Suprapubic skin (tissue), 4 donors: ENCODE measurements at places on chromosomes 4 and X. TPM values are rescaled to one million over a fixed set of nuclear protein-coding genes. Genes with fewer than 3 reads are reported as not detected.
A peak's percentile ranks its signal among the peaks of the same experiment; 100 is the strongest.

The CT83 gene
- not detected for total RNA-seq

The FOXO4 gene
- total RNA-seq: 36.8 TPM

The RENBP gene
- 6.0 TPM for total RNA-seq

The CT45A8 gene
- not detected for total RNA-seq

The MMAA gene
- total RNA-seq: 7.1 TPM

The GAGE2A gene
- total RNA-seq: not detected

The NFKB1 gene
- 41.5 TPM for total RNA-seq

The ATP5ME gene
- 60.2 TPM for total RNA-seq

The DCAF12L1 gene
- not detected for total RNA-seq

The HERC3 gene
- total RNA-seq: 51.9 TPM

The TCEAL7 gene
- total RNA-seq: 1.7 TPM

- no peak overlapping the region for H3K4me3 ChIP-seq
- no peak for DNase-seq
- no peak overlapping the region for H3K27ac ChIP-seq
- H3K4me1 ChIP-seq: no peaks in the 10 kb centered on the region
- H3K27me3 ChIP-seq: no peaks in the 10 kb centered on the region
Measured at GRCh38 chrX:150642423-150642822, 50.8 kb upstream of the MTMR1 start.

DNA sequence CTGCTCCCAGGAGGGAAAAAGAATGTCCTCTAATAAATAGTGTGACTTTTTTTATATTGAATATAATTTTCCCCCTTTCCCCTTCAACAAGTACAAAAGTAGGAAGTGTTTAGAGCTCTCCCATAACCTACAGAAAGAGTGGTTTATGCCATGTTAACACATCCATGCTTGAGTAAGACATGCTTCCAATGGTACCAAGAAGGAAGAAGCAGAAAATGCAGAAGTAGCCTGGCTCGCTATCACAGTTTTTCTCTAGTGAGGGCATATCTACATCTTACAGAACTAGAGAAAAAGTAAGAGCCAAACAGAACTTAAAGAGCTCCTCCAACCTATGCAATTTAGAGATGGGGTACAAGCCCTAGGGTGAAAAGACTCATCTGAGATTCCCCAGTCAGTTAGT lies 82.5 kb downstream of the ARHGEF9 start:
- no peak overlapping the region for H3K27ac ChIP-seq
- no peak overlapping the region for H3K4me3 ChIP-seq
- peaks cover 29% of the 10 kb centered on the region for H3K36me3 ChIP-seq
- no peaks in the 10 kb centered on the region for H3K4me1 ChIP-seq
- no peak for DNase-seq
- H3K27me3 ChIP-seq: no peaks in the 10 kb centered on the region

DNA sequence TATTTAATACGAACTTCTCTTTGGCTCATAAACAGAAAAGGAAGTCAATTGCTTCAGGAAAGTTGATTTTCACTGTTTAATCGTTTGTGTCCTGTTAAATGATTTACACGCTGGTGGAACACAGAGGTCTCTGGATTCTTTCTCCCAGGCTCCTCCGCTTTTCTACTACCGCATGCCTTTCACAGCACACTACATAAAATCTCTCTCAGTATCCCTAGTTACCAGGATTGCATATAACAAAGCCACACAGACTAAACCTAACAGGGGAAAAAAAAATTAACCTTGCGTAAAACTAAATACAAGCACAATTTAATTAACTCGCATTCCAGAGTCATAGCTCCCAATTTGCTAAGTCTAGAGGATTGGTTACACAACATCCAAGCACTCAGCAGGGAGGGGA lies 133.9 kb downstream of the CORIN start:
- H3K27ac ChIP-seq: no peak overlapping the region
- no peaks in the 10 kb centered on the region for H3K36me3 ChIP-seq
- H3K4me3 ChIP-seq: no peak overlapping the region
- H3K4me1 ChIP-seq: peaks cover 6% of the 10 kb centered on the region
- no peak for DNase-seq
- no peaks in the 10 kb centered on the region for H3K27me3 ChIP-seq

- H3K4me1 ChIP-seq: peaks cover 64% of the 10 kb centered on the region
- peak overlapping the region; percentile 97 for H3K27ac ChIP-seq
- H3K36me3 ChIP-seq: no peaks in the 10 kb centered on the region
- DNase-seq: peak; percentile 74
- H3K4me3 ChIP-seq: peak overlapping the region; percentile 96
- H3K27me3 ChIP-seq: no peaks in the 10 kb centered on the region
Measured at GRCh38 chr4:1247864-1248244, 1.1 kb downstream of the CTBP1 start.

- H3K27me3 ChIP-seq: no peaks in the 10 kb centered on the region
- H3K27ac ChIP-seq: no peak overlapping the region
- H3K4me1 ChIP-seq: no peaks in the 10 kb centered on the region
Measured at GRCh38 chr4:51885363-51885762, 42.4 kb downstream of the DCUN1D4 start.

- no peaks in the 10 kb centered on the region for H3K4me1 ChIP-seq
- DNase-seq: no peak
- H3K36me3 ChIP-seq: no peaks in the 10 kb centered on the region
- H3K4me3 ChIP-seq: no peak overlapping the region
- no peaks in the 10 kb centered on the region for H3K27me3 ChIP-seq
Measured at GRCh38 chrX:37378830-37379229, 29.7 kb downstream of the PRRG1 start.

DNA sequence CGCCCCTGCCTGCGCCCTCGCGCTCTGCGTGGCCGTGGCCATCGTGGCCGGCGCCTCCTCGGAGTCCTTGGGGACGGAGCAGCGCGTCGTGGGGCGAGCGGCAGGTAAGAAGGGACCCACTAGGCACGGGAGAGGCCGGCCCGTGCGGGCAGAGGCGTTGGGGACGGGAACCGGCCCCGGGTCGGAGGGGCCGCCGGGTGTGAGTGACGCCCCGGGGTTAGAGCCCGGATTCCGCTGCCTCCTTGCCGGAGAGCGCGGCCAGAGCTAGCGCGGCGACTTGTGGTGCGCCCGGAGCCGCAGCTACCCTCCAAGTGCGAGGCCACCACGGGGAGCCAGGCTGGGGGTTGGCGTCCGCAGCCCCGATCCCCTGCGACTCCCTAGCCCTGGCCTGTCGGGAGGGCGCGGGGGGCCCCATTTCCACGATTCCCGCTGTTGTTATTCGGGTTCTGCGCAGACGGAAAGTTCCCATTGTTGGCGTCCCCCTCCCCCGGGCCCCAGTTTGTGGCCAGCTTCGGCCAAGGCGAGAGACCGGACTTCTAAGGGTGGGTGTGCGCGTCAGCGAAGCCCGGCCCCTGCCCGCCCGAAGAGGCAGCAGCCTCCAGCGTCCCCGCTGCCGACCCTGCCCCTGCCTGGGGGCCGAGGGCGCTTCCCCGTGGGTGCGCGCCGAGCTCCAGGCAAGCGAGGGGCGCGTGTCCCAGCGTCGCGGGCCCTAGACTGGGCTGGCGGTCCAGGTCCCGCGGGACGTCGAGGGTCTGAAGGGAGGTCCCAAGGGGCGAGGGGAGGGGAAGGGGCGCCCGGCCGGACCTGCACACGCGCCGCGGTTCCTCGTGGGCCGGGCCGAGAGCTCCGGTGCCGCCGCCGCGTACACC lies 1.1 kb downstream of the FGFR3 start:
- H3K4me3 ChIP-seq: peak overlapping the region; percentile 70
- H3K27me3 ChIP-seq: peaks cover 46% of the 10 kb centered on the region
- H3K4me1 ChIP-seq: peaks cover 69% of the 10 kb centered on the region
- DNase-seq: no peak
- H3K27ac ChIP-seq: peak overlapping the region; percentile 77

GRCh38 chr4:15868111-15868510 lies 70.4 kb downstream of the FGFBP1 start:
- peaks cover 8% of the 10 kb centered on the region for H3K4me1 ChIP-seq
- H3K4me3 ChIP-seq: no peak overlapping the region
- H3K27ac ChIP-seq: peak overlapping the region; percentile 50
- no peaks in the 10 kb centered on the region for H3K27me3 ChIP-seq
- no peaks in the 10 kb centered on the region for H3K36me3 ChIP-seq

DNA sequence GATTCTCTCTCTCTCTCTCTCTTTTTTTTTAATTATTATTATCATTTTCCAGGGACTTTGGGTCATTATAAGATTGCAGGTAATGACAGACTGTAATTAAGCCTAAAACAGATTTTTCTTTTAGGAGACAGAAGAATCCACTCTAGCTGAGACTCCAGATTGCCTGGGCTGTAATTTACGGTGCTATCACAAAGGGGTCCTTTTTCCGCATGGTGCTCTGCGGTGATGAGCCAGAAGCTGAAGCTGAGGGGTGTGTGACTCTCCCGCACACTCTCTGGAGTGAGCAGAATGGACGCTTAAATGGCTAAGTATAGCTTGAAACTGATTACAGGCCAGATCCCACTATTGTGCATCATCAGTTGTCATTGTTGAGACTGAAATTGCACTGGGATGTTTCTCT lies 50.0 kb downstream of the LGI2 start:
- no peak overlapping the region for H3K4me3 ChIP-seq
- H3K27ac ChIP-seq: no peak overlapping the region
- no peaks in the 10 kb centered on the region for H3K27me3 ChIP-seq
- H3K36me3 ChIP-seq: no peaks in the 10 kb centered on the region
- H3K4me1 ChIP-seq: peaks cover 15% of the 10 kb centered on the region

- no peak for DNase-seq
- peaks cover 32% of the 10 kb centered on the region for H3K4me1 ChIP-seq
- no peaks in the 10 kb centered on the region for H3K27me3 ChIP-seq
Measured at GRCh38 chr4:39525822-39526690, 1.2 kb downstream of the UGDH start.

- peak overlapping the region; percentile 50 for H3K4me3 ChIP-seq
- peaks cover 35% of the 10 kb centered on the region for H3K4me1 ChIP-seq
- H3K27me3 ChIP-seq: peaks cover 76% of the 10 kb centered on the region
- no peaks in the 10 kb centered on the region for H3K36me3 ChIP-seq
- DNase-seq: no peak
- no peak overlapping the region for H3K27ac ChIP-seq
Measured at GRCh38 chr4:5887361-5888221, 5.3 kb downstream of the CRMP1 start.

- no peaks in the 10 kb centered on the region for H3K27me3 ChIP-seq
- H3K4me1 ChIP-seq: peaks cover 14% of the 10 kb centered on the region
- H3K27ac ChIP-seq: peak overlapping the region; percentile 91
- peak overlapping the region; percentile 73 for H3K4me3 ChIP-seq
- DNase-seq: peak; percentile 72
- no peaks in the 10 kb centered on the region for H3K36me3 ChIP-seq
Measured at GRCh38 chrX:20265726-20266681, 705 bp downstream of the RPS6KA3 start.

GRCh38 chr4:137532869-137533236 lies 559 bp upstream of the PCDH18 start:
- no peaks in the 10 kb centered on the region for H3K36me3 ChIP-seq
- peaks cover 6% of the 10 kb centered on the region for H3K4me1 ChIP-seq
- no peaks in the 10 kb centered on the region for H3K27me3 ChIP-seq
- peak overlapping the region; percentile 52 for H3K4me3 ChIP-seq
- DNase-seq: no peak

DNA sequence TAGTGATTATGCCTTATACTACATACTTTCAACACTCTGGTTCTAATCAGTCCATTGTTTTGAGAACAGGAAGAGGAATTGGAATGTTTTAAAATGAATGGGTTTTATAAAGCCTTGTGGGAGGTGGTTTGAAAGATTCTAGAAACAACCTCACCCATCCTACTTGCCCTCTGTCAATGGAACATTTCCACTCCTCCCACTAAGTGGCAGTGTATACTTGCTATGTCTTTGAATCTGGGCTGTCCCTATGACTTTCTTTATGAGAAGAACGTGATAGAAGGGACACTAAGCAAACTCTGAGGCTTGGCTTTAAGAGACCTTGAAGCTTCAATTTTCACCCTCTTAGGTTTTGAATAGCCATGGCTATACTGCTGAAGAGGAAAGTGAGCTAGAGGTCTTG lies 611.2 kb downstream of the PPP4R3C start:
- no peaks in the 10 kb centered on the region for H3K36me3 ChIP-seq
- H3K27ac ChIP-seq: no peak overlapping the region
- no peaks in the 10 kb centered on the region for H3K4me1 ChIP-seq
- DNase-seq: no peak

DNA sequence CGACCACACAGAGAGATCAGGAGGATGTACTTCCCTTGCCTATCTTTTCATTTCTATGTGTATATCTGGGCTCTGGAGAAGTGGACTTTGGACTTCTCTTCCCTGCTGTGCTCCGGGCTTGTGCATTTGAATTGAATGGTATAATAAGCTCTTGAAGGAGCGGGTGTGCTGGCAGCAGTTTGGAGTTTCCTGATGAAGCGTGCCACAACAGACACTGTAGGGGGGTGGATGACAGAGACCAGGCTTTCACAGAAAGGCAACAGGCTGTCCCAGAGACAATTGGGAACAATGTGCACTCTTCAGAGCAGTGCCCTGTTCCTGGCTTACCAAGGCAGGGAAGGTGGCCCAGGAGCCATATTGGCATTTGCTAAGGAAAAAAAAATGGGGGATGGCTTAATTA lies 170.1 kb downstream of the FRMPD4 start:
- H3K4me1 ChIP-seq: no peaks in the 10 kb centered on the region
- no peak overlapping the region for H3K4me3 ChIP-seq
- no peaks in the 10 kb centered on the region for H3K36me3 ChIP-seq
- no peak overlapping the region for H3K27ac ChIP-seq

DNA sequence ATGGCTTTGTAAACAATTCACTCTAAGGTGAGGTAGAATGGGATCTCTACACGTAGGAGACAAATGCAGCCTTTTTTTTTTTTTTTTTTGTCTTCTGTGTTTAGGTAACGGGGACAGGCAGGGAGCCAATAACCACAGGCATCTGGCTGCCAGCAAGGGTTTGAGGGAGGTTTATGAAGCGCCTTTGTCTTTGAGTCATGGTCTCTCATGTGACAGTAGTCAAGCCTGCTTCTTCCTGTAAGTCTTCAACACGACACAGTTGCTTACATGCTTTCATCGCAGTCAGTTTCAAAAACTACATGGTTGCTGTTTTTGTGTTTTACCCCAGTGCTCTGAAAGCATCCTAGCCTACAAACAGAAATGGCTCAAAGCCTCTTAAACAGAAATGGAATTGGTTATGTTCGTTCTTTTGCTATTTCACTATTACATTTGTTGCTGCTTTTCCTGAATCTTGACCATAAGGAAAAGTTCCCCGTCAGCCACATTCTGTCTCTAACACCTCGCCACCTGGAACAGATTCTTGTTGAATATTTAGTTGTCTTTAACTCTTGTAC lies 127.8 kb upstream of the METTL14 start:
- DNase-seq: no peak
- H3K27ac ChIP-seq: no peak overlapping the region
- H3K27me3 ChIP-seq: no peaks in the 10 kb centered on the region
- no peaks in the 10 kb centered on the region for H3K36me3 ChIP-seq
- H3K4me1 ChIP-seq: no peaks in the 10 kb centered on the region

- H3K4me1 ChIP-seq: no peaks in the 10 kb centered on the region
- H3K27ac ChIP-seq: no peak overlapping the region
- no peak for DNase-seq
- no peaks in the 10 kb centered on the region for H3K27me3 ChIP-seq
- H3K36me3 ChIP-seq: no peaks in the 10 kb centered on the region
- no peak overlapping the region for H3K4me3 ChIP-seq
Measured at GRCh38 chr4:28505064-28505463, 1644.4 kb downstream of the STIM2 start.

- no peak overlapping the region for H3K27ac ChIP-seq
- peaks cover 7% of the 10 kb centered on the region for H3K4me1 ChIP-seq
- no peaks in the 10 kb centered on the region for H3K27me3 ChIP-seq
- H3K36me3 ChIP-seq: no peaks in the 10 kb centered on the region
- no peak overlapping the region for H3K4me3 ChIP-seq
- DNase-seq: no peak
Measured at GRCh38 chr4:87851953-87852352, 19.2 kb downstream of the MEPE start.

GRCh38 chr4:149912000-149912399 lies 96.4 kb upstream of the IQCM start:
- H3K27ac ChIP-seq: no peak overlapping the region
- no peaks in the 10 kb centered on the region for H3K27me3 ChIP-seq
- DNase-seq: no peak
- no peaks in the 10 kb centered on the region for H3K4me1 ChIP-seq
- no peak overlapping the region for H3K4me3 ChIP-seq
- no peaks in the 10 kb centered on the region for H3K36me3 ChIP-seq
